ENCODE measurements at places on chromosomes 12 and 14.

GRCh38 chr14:94632305-94632590 lies 20.1 kb downstream of the SERPINA3 start:
- DNase-seq = no peak

- no peak for DNase-seq
Measured at GRCh38 chr14:25041484-25041883, 8.5 kb downstream of the STXBP6 start.

DNA sequence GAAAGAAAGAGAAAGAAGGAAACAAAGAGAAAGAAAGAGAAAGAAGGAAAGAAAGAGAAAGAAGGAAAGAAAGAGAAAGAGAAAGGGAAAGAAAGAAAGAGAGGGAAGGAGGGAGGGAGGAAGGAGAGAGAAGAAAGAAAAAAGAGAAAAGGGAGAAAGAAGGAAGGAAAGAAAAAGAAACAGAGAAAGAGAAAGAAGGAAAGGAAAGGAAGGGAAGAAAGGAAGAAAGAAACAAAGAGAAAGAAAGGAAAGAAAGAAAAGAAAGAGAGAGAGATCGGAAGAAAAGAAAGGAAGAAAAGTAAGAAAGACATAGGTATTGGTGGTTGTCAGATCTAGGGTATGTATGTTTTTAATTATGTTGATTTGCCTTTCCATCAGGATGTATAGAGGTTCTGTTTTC lies 342.3 kb downstream of the FOXG1 start:
- DNase-seq = no peak

GRCh38 chr12:94149781-94150239 lies 1.4 kb downstream of the PLXNC1 start:
- DNase-seq = no peak

DNA sequence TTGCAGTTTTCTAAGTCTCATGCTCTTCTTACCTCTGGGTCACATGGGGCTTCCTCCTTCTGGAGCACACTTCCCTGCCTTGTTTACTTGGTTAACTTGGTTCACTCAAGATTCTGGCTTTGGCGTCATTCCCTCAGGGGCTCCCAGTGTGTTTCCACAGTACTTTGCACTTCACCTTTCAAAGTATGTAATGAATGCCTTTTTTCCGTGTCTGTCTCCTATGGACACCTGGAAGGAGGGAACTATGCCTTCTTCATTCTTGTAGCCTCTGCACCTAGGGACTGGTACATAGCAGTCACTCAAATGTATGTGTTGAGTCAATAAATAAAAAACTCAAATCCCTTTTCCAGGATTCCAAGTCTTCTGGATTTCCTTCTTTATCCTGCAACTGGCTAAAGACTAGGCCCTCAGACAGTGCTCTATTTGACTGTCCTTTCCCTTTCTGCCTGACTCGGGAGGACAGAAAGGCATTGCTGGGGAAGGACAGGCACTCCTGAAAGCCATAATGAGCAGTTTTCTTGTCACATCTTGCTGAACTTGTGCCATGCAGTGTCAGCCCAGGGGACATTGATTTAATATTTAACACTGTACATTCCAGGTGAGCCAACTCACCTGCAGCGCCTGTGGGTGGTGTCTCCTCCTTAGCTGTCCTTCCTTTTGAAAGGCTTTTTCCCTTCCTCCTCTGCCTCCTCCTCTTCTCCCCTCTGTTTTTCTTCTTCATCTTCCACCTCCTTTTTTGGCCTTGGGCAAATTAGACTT lies 12.8 kb downstream of the MYRFL start:
- DNase-seq = no peak

GRCh38 chr14:22564463-22564862 lies 24.6 kb downstream of the DAD1 start:
- no peak for DNase-seq

GRCh38 chr14:76375484-76375883 lies 453 bp upstream of the ESRRB start:
- DNase-seq = no peak

DNA sequence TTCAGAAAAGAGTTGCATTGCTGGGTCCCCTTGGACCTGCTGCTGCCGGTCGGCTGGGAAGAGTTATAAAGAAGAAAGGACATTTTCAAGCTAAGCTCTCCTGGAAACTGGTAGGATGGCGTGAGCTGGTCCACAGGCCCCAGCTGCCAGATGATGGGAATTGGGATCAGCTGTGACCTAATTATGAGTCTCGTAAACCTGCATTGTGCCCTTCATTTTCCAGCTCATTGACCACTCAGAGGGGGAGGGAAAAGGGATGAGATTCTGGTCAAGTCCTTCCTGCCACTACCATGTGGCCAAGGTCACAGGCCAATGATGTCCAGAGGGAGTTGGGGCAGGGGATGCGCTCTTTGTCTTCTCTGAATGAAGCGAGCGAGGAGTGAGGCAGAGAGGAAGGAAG lies 320.9 kb downstream of the NRXN3 start:
- DNase-seq = no peak

GRCh38 chr14:82719617-82720016 lies 1186.0 kb upstream of the SEL1L start:
- DNase-seq = no peak

- DNase-seq = no peak
Measured at GRCh38 chr14:103563226-103563620, 463 bp downstream of the COA8 start.

DNA sequence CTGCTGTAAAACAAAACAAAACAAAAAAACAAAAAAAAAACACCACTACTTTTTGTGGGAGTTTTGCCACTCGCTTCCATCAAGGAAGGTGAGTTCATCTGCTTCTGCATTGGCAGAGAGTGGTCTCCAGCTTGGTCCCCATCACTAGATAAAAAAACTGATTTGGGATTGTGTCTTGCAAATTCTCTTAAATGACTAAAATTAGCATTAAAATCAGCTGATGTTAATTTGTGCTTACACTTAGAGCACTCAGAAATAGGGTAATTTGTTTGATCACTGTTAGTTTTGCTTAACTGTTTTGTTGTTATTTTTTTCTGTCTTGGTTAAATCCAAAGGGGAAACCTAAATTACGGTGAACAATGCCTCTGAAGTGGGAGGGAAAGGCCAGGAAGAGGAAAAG lies 1048.0 kb downstream of the LRFN5 start:
- DNase-seq = no peak

GRCh38 chr12:49342914-49343731 lies 3.6 kb upstream of the DNAJC22 start:
- DNase-seq = no peak

DNA sequence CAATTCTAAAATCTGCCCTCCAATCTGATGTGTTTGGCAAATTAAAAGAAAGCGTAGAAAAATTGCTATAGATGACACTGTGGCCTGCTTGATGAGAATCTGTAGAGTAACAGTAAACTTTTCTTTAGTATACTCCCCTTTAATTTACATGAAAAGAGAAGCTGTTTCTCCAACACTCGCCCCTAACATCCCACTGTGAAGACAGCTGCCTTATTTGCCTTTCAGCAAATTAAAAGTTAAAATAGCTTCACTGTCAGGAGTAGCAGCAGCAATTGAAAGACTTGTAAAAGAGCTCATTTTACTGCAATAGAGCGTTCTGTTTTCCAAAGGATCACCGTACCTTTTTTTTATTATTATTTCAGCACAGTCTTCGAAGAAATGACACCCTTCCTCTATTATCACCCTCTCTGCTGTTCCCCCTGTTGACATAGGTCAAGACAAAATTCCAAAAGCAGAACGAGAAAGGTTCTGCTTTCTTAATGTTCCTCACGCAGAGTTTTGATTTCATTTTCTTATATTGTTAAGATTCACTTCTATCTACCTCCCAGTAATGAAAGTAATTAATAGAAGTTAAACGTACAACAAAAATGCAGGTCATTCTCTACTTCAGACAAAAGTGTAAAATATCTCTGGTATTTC lies 153.5 kb upstream of the USP15 start:
- DNase-seq = no peak

DNA sequence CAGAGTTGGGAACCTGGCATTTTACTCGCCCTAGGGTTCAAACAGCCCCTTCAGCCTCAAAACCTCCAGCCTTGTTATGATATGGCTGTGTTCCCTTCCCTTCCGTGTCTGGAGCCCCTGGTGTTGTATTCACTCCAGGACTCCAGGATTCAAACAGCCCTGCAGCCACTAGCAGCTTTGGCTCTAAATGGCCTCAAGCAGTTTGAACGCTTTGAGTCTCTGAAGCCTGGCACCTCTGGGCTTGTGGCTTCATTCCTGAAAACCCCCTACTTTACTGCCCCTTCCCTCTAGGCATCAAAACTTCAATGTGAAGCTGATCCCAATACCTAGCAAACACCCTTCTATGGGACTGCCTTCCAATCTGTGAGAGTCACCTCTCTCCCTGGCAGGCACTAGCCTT lies 67.9 kb upstream of the RMST start:
- no peak for DNase-seq

DNA sequence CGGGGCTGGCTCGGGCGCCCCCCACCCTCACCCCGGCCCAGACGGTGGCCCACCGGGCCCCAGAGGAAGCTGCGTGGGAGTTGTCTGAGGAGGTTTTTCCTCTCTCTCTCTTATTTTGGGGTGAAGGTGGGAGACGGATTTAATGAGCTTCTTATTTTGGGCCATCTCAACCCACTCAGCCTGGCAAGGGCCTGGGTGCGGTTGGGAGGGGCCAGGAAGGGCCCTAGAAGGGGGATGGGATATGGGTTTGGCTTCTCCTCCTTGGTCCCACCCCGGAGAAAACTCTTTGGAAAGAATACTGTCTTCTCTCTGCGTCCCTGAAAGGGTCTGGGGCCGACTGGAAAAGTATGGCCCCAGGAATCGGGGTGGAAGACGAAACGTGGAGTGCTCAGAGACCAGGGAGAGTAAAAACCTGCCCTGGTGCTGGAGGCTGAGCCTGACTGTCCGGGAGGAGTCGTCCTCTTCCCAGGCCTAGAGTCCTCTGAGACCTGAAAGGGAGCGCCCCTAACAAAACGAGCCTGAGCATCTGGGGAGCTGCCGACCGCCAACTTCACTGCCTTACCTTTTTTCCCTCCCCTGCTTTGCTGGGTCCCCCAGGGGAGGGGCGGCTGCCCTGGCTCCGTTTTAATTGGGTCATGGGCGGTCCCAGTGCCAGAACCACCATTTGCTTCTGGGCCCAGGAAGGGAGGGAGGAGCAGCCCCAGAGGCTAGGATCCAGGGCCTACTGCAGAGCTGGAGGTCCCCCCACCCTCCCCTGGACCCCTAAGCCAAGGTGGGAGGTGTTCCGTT lies 1.6 kb downstream of the MMP14 start:
- DNase-seq = no peak

DNA sequence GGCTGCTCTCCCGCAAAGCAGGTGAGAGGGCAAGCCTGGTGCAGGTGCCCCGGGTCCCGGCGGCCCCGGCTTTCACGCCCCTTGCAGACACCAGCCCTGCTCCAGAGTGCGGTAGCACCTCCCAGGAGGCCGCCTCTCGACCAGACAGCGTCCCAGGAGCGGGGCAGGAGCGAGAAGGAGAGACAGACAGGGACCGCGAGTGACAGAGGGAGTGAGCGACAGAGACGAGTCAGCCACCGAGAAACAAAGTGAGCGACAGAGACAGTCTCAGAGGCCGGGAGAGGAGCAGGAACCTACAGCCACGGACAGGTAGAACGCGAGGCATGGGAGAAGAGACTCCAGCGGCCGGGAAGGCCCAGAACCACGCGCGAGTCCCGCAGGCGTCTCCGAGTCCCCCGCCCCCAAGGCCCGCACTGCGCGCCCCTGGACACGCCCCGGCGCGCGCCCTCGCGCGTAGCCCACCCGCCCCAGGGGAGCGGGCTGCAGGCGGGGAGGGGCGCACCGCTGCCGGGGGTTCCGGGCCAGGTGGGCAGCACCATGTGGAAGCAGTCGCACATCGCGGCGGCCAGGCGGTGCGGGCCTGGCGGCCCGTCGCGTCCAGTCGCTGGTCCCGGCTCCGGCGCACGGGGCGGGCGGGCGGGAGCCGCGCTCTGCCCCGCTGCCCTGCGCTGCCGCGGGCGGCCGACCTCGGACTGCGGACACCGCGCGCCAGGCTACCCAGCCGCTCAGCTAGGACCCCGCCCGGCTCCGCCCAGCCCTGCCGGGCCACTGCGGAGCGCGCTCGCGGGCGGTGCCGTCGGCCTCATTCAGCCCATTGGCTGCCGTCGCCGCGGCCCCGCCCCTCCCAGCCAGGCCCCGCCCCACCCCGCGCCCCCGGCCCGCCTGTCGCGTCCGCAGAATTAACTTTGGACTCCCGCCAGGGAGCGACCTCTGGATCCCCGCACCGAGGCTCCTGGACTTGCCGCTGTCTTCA lies at the start of gene AHNAK2:
AHNAK2 (minus strand) TSS at position 694 of the 973 bp plus-strand sequence; CDS start at position 557, 137 bp downstream.
- DNase-seq = no peak

DNA sequence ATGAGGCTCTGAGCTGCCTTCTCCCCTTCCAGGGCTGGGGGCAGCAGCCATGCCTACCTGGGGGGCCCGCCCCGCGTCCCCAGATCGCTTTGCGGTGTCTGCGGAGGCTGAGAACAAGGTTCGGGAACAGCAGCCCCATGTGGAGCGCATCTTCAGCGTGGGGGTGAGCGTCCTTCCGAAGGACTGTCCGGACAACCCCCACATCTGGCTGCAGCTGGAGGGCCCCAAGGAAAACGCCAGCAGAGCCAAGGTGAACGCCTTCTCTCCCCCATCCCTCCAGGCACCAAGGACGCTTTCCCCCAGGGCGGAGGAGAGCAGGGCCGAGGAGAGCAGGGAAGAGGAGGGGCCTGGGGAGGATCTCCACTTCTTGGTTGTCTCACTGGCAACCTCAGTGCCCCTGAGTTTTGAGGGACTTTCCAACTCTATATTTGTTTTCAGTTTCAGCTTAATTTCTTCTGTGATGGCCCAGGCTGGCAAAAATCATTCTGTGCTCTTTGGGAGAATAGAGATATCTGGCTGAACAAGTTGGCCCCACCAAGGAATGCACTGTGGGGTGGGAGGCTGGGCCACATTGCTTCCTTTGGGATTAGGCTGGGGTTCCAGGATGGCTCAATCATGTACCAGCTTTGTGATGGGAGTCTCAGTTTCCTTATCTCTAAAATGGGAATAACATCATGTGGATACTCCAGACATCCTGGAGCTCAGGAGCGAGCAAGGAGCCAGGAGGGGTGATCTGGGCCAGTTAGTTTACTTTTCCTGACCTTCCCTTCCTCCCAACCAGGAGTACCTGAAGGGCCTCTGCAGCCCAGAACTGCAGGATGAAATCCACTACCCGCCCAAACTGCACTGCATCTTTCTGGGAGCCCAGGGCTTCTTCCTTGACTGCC lies 1.2 kb downstream of the KHNYN start:
- DNase-seq = no peak

DNA sequence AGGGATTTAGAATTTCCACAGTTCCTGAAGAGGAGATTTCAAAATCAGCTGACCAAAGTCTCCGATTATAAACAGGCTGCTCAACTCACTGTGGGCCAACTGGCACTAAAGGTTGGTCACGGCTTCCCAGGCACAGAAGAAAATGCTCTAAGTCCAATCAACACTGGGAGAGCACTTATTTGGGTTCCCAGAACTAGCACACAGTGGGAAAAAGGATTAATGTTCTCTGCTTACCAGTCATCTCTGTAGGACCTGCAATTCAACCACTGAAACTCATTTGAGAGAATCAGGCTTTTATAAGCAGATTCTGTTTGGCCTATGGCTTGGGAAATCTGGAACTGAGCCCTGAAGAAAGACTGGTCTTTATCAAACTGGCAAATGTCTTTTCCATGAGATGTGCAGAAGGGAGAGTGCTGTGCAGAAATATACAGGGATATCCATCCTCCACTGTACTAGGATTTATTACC lies 49.4 kb downstream of the ABCC9 start:
- no peak for DNase-seq
